Daoy (cell line): ENCODE measurements at places on chromosomes 3 and 15. TPM values are rescaled to one million over a fixed set of nuclear protein-coding genes. Genes with fewer than 3 reads are reported as not detected.

Gene KNG1
- total RNA-seq: not detected in 2 replicates

GRCh38 chr3:49717211-49717958 lies 2.1 kb downstream of the AMIGO3 start:
- no peak for DNase-seq

DNA sequence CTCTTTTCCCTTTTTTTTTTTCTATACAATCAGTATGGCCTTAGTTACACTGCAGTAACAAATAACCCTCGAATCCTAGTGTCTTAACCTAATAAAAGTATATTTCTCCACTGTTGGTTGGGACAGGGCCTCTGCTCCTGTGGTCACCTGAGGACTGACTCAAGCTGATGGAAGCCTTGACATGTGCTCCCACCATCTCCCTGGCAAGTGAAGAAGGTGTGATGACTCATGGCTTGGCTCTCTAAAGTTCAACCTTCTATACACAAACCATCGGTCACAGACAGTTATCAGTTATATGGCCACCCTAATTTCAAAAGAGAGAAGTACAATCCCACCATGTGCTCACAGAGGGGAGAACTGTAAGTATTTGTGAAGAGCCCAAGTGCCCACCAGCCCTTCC lies 65.8 kb upstream of the CACNA2D3 start:
- DNase-seq: peak; percentile 63

- peak; percentile 64 for DNase-seq
Observed at GRCh38 chr3:151085889-151086483, 522 bp downstream of the MED12L start.

DNA sequence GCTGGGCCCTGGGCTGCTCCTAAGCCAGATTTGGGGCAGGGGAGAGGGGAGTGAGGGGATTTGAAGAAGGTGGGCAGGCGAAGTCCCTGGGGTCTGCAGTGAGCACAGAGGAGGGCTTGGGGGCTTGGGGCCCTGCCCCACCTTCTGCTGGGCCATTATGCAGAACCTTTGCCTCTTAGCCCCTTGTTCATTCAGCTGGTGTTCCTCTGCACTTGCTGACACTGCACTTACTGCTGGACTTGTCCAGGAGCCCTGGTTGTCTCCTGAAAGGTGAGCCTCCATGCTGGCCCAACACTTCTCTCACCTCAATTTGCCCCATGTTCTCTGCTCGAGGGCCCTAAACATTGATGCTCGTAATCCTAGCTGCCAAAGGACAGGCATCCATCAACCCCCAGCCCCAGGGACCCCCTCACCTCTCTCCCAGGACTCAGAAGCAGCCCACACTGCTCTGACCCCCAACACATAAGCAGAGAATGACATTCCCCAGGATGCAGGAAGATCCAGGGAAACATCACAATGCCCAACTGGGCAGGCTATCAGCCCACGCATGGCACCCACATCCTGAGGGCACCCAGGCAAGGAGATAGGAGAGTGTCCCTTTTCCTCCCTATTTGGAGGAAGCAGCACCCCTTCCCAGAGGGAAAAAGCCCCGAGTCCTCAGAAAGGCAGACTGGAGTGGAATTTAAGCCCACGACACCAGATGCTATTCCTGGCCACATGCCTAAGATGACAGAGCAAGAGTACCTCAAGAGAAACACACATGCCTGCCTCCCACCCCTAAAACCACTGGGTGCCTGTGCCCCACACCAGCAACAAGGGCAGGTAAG lies 76.8 kb downstream of the ADCY5 start:
- no peak for DNase-seq

Gene P2RY1
- under 0.01 and 0.03 TPM in 2 replicates for total RNA-seq

Gene SNX1
- 14.6 and 31.4 TPM in 2 replicates for total RNA-seq

DNA sequence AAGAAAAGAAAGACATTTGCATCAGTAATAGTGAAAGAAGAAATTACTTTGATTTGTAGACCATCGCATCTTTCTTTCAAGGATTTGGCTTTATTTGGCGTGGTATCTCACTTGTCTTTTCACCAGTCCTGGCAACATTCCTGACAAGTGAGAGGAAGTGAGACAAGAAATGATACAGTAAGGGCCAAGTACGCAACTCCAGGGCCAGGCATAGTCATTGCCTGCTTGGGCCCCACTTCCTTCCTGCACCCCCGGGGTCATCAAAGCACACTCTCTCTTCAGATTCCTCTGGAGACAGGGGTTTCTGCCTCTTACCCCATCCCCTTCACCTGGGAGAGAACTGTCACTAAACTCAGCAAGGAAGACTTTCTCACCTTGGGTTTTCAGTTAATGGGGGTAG lies 55.1 kb downstream of the CD47 start:
- peak; percentile 11 for DNase-seq

GRCh38 chr3:32937331-32937730 lies 14.1 kb upstream of the CCR4 start:
- no peak for DNase-seq

GRCh38 chr3:13148126-13148525 lies 74.9 kb upstream of the IQSEC1 start:
- DNase-seq: no peak

Gene PLSCR4
- total RNA-seq: 1.6 and 2.1 TPM in 2 replicates

DNA sequence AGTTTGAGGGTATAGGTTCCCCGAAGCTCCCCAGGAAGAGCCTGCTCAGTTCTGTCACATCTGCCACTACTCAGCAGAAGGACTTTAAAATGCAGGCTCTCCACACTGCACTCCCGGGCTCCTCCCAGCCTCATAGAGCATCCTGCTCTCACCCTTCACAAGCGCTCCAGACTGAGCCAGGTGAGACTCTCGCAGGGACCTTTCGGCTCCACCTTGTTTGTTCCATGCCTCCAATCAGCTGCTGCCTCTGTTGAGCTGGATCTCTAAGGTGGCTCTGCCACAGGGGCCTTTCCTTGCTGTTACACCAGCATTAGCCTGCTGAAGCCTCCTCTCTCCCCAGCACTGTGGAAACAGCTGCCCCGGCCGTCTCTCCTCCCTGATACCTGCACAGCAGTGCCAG lies 56.1 kb downstream of the SLCO3A1 start:
- no peak for DNase-seq

DNA sequence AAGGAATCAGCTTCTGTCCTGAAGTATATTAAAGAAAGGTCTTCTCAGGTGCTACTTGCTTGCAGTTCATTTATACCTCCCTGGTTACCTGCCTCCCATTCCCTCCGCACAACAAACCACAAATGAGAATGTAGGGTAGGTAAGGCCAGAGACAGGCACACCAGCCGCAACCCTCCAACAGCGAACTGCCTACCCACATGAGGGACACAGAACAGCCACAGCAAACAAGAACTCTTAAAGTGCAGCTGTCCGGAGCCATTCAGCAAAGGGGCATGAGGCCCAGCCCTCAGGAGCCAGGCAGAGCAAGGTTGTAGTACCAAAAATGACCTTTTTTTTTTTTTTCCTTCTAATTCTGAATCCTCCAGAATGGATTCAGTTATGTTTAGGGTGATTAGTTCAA lies 52.4 kb downstream of the SPSB4 start:
- DNase-seq: no peak

DNA sequence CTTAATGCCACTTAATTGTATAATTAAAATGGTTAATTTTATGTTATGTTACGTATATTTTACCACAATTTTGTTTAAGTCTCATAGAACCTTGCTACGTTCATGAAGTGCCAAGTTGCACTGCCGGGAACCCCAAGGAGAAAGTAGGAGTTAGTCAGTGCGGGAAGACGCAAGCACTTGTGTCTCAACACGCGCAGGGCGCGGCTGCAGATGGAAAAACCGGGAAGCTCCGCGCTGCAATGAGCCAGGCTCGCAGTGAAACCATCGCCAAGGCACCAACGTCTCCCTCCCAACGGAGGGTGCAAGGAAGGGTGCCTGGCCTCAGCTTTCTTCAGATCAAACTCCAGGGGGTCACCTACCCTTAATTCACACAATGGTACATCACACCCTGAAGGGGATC lies 21.6 kb downstream of the MAGI1 start:
- no peak for DNase-seq

GRCh38 chr15:58302832-58303231 lies 129.0 kb upstream of the LIPC start:
- DNase-seq: no peak

GRCh38 chr3:45841757-45842491 lies at the start of gene LZTFL1:
Gene LZTFL1, minus strand, starts transcription at chr3:45842119. Its CDS starts 128 bp downstream, at chr3:45841991.
- peak; percentile 94 for DNase-seq

DNA sequence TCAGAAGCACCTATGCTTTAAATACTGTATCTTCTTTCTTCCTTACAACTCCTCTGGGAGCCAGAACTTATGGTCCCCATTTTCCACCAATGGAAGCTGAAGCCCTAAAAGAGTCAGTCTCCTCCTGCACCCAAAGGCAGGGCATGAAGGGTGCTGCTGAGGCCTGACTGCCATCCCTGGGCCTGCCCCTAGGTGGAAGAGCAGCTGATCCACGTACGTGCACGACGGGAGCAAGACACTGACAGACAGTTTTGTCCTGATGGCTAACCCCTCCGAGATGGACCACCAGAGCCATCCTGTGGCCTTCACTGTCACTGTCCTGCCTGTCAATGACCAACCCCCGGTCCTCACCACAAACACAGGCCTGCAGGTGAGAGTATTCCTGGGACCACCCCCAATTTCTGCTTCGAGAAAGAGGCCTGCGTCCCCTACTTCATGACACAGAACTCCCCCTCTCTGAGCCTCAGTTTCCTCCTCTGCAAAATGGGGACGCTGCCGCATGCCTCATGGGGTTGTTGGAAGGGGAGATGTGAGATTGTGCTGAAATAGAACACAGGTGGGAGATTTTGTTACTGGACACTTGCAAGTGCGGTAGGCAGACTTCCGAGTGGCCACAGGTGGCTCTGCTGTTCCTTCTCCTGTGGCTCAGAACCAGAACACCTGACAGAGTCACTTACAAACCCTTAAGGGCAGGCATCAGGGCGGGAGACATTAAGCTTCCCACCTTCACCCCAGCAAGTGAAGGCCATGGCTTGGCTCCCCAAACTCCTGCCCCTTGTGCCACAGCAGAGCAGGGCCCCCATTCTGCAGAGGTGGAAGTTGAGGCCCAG lies 175.4 kb downstream of the TBC1D2B start:
- no peak for DNase-seq

GRCh38 chr3:115052906-115053305 lies 94.2 kb downstream of the ZBTB20 start:
- DNase-seq: no peak

Gene HDC
- total RNA-seq: not detected in 2 replicates

DNA sequence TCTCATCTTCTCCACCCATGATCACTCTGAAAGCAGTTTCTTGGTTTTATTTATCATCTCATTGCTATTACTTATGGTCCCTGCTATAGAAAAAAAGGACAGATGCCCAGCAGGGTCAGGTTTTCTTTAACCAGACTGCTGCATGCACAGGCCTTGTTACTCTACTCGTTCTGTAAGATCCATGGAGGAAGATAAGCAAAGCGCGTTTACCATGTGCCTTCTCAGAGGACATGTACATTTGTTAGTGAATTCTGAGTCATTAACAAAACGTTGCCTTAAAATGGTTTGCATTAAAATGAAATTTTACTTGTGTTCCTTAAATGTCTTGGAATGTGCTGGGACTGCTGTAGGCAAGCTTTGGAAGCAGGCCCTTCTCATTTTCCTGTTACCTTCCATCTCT lies 657.3 kb upstream of the KCNMB2 start:
- no peak for DNase-seq

DNA sequence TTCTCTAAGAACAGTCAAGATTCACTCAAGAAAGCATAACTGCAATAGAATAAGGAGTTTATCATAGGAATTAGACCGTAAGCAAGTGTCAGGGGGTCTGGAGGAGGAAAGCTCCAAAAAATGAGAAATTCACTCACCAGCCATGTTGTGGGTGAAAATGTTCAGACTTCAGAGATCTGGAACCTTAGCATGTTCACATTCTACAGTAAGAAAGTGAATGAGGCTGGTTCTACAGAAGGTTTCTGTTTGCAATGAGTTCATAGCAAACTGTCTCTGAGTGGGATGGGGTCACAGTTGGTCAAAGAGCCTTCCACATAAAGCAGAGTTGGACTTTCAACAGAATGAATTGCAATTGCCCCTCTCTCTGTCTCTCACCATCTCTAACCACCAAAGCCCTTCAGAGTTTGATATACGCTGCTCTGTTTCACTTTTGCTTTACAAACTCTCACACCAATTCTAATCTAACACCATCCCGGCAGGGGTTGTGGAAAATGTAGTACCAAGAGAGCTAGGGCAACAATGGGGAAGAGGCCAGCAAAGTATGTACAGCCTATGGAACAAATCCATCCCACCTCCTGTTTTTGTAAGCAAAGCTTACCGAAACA lies 581.8 kb upstream of the UBE2E2 start:
- no peak for DNase-seq

- no peak for DNase-seq
Observed at GRCh38 chr3:94927175-94927574, 864.3 kb downstream of the NSUN3 start.

DNA sequence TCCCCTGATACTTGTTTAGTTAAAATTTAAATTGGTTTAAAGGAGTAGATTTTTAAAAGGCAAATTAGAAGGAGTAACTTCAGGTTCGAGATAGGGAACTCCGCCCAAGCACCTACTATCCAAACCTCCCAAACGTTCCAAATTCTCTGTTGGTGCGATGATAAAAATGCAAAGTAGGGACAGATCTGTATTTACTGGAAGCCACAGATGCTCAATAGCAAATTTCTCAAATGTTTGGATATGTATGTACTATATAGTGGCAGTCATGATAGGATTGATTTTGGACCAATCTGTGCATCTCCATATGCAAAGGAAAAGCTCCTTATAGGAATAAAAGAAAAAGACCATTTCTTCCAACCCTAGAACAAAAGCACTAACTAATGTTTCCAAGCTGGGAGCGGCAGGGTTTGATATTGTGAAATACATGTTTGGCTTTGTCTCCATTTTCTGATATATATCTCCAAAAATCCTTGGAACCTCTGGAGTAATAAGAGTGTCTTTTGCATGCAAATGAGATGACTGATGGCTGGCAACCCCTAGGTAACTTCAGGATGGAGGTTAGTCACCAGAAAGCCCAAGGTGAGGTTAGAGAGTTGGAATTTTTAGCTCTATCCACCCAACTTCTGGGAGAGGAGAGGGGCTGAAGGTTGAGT lies 15.6 kb downstream of the RTP2 start:
- no peak for DNase-seq

DNA sequence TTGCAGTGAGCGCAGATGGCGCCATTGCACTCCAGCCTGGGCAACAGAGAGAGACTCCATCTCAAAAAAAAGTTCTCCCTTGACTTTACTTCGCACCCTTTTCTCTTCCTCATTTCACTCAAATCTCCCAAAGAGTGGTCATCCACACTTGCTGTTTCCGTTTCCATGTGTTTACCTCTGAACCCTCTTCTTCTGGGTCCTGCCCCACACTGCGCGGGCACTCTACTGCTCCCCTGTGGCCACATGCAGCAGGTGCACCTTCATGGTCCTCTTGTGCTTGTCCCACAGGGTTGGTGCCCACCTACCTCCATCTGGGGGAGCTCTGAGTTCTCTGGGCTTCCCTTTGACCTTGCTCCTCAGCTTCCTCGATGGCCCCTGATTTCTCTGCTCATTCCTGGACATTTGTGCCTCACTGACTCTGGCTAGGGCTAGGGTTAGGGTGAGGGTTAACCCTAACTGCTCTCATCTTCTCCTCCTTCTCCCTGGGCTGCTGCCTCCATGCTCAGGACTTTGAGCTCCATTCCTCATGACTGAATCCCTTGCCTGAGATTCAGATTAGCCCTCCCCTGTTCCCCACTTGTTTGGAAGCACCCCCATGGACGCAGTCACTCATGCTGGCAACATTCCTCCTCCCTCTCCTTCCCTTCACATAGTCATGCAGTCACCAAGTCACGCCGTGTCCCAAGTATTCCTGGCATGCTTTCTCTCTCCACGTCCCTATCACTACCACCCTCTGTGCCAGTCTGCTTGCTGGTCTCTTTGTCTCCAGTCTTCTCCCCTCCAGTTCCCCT lies 26.6 kb upstream of the KY start:
- peak; percentile 40 for DNase-seq

GRCh38 chr3:184477940-184478339 lies 83.6 kb upstream of the EPHB3 start:
- no peak for DNase-seq
